Stimulated activated CD4-positive, alpha-beta T cell treated with anti-CD3 and anti-CD28 coated beads, Interleukin-4, amount 100 ng/mL, for 24 hours (primary cell): ENCODE measurements at places on chromosomes 2 and 18.

GRCh38 chr18:24200494-24201290 is 61.8 kb downstream of the CABYR start:
- DNase-seq, result no peak

DNA sequence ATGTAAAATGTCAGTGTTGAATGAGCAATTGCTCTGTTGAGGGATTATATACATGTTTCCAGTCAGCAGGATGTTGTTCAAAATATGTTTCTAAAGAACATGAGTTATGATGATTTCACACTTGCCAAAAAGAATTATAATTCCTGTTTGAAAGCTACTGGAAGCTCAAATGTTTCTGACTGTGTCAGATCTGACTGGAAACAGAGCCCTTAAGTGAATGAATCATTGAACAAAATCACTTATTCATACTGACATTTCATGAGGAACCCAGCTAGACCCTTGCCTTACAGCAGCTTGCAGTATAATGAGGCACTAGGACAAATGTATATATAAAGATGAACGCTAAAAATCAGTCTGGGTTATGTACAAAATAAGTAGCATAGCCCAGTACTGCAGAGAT is 35.4 kb upstream of the ITGAV start:
- DNase-seq, result no peak

DNA sequence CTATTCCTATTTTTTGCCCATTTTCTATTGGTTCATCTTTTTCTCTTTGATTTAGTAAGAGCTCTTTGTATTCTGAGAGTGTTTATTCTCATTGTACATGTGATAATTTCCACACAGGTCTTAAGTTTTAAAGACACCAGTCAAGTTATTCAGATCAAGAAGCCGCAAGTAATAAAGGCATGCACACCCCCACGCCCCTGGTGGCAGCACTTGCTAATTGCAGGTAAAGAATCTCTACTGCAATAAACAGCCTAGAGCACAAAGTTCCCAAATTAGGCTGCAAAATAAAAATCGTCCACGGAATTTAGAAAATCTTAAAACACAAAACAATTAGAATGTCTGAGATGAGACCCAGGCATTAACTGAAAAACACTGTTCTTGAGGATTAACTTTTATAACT is 45.2 kb downstream of the ST3GAL5 start:
- DNase-seq, result peak; percentile 50

- DNase-seq, result no peak
Observed at GRCh38 chr18:4639628-4640310, 184.7 kb upstream of the DLGAP1 start.

- no peak for DNase-seq
Observed at GRCh38 chr2:31191931-31192330, 25.4 kb downstream of the CAPN14 start.

GRCh38 chr2:106193690-106193976 is 468 bp downstream of the UXS1 start:
- DNase-seq, result no peak

- DNase-seq, result no peak
Observed at GRCh38 chr2:39154944-39155343, 34.1 kb upstream of the SOS1 start.

DNA sequence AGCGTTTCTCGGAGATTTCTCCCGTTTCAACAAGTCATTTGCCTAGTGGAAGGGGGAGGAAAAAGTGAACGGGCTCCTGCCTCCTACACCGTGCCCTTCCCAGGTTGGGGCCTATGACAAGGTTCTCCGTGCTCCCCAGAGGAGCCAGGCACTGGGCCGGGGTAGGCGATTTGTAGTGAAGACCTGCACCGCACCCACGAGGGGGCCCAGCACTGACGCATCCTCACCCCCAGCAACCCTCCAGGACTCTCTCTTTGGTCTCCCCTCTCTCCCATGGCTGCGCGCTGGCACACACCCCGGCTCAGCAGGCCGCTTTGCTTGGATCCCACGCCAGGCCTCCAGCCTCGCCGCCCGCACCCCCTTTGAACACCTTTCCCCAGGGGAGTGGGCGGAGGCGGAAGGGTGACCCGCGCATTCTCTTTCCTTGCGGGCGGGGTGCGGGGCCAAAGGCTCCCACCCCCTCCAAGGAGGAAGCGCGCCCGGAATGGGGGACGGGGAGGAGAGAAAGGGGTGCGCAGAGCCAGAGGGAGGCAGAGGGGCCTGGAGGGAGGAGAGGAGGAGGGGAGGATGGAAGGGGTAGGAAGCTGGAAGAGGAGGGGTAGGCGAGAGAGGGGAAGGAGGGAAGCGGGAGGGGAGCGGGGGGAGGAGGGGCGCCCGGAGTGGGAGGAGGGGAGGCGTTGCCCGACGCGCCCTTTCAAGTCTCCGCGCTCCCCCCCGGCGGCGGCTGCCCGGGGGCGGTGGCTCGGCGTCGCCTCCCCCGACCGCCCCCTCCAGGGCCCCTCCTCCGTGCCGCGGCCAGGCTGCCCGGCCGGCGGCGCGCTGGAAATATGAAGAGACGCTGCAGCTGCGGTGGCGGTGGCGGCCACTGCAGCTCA is at the start of gene APCDD1:
Gene APCDD1, plus strand, starts transcription at position 830 of the 875 bp plus-strand sequence. CDS start 347 bp downstream, outside the sequence.
- DNase-seq, result no peak

DNA sequence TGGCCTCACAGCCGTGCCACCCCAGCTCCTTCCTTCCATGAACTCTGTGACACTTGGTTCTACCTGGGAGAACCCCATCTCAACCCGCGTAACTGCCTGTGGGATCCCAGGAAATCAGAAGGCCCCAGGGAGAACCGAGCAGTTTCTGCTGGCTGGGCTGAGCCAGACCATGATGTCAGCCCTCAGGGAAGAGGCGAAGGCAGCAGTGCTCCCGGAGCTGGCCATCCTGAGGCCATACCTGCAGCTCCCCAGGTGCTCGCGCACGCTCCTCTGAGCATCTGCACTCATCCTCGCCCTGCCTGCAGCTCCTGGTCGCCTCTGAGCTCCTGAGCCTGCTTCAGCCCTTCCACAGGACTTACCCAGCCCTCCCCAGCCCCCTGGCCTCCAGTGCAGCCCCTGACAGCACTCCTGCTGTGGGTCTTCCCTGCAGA is 186.1 kb downstream of the SEPTIN10 start:
- no peak for DNase-seq

- DNase-seq, result no peak
Observed at GRCh38 chr18:42891705-42892104, 223.8 kb downstream of the RIT2 start.

DNA sequence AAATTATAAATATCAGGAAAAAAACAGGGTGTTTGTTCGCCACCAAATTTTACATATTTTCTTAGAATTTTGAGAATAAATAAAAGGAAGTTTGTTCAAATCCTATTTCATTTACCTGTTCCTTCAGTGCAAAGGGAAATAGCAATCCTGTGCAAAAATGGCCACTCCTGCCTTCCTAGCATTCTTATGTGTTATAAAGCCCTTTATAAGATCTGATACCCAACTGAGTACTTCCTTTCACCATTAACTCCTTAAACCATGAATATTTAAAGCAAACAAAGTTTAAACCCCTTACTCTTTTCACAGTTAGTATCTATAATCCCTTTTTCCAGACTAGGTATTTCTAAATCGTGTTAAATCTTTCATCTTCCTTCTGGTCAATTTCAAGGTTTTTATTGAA is 427.8 kb downstream of the NR4A2 start:
- DNase-seq, result no peak
